ENCODE measurements at places on chromosomes 7 and 10.
A peak's percentile ranks its signal among the peaks of the same experiment; 100 is the strongest.

DNA sequence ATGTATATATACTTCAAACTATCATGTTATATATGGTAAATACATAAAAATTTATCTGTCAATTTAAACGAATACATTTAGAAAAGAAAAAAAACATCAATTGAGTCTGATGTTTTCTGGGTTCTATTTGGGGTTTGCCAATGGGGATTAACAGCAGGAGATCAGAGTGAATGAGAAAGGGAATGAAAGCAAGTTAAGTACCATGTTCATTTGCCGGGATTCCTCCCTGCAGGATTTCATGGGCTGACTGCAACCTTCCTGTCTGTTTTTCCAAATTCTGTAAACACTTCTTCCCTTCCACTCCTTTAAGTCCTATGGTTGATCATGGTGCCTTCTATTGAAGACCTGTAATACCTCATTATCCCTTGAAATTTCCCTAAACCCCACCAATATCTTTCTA, 33.9 kb upstream of the SEMA3A start:
- DNase-seq: no peak

- DNase-seq: no peak
Measured at GRCh38 chr7:43602256-43602655, 19.3 kb downstream of the STK17A start.

- DNase-seq: peak; percentile 3
Measured at GRCh38 chr7:92246360-92247101, 757 bp downstream of the ANKIB1 start.

- DNase-seq: no peak
Measured at GRCh38 chr7:101975046-101975445, 157.6 kb downstream of the CUX1 start.

DNA sequence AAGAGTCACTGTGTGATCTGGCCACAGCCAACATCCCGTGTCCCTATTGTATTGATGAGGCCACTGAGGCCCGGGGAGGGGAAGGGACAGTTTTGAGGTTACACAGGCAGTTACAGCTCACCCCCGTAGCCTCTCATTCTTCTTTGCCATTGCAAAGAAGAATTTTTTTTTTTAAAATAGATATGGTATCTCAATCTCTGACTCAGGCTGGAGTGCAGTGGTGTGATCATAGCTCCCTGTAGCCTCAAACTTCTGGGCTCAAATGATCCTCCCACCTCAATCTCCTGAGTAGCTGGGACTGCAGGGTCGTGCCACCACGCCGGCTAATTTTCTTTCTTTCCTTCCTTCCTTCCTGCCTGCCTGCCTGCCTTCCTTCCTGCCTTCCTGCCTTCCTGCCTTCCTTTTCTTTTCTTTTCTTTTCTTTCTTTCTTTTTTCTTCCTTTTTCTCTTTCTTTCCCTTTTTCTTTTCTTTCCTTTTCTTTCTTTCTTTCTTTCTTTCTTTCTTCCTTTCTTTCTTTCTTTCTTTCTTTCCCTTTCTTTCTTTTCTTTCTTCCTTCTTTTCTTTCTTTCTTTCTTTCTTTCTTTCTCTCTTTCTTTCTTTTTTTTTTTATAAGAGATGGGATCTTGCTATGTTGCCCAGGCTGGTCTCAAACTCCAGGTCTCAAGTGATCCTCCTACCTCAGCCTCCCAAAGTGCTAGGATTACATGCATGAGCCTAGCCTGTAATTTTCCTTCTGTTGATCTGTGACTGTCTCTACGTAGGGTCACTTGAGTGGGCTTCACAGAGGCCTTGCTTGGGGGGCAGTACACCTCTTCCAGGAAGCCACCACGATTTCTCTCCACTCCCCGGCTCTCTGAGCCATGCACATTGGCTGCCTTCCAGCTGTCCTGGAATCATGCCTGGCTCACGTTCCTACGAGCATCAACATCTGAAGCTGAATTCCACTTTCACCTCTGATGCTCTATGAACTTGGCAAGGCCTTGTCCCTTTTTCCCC, 31.3 kb downstream of the TMEM270 start:
- DNase-seq: no peak

GRCh38 chr10:102621443-102622325, 22.6 kb upstream of the TRIM8 start:
- DNase-seq: no peak

GRCh38 chr10:113961182-113962031, 82.3 kb upstream of the ADRB1 start:
- peak; percentile 83 for DNase-seq

DNA sequence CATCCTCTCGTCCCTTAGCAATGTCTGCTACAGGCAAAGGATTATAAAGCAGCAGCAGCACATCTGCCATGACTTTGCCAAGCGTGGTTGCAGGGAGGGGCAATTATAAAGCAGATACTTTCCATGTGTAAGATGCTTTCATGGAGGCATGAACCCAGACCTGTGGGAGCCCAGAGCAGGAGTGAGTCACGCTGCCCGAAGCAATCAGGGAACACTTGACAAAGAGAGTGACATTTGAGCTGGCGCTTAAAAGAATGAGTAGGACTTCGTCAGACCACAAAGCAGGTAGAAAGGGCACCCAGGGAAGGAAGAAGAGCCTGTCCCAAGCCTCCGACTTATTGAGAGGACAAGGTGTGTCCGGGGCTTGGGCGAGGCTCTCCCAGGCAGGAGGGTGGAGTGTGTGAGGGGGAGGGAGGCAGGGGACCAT, 147.2 kb downstream of the MYOF start:
- no peak for DNase-seq

- no peak for DNase-seq
Measured at GRCh38 chr7:55065511-55066229, 46.9 kb downstream of the EGFR start.

GRCh38 chr10:16640153-16640552, 118.5 kb upstream of the C1QL3 start:
- DNase-seq: no peak

DNA sequence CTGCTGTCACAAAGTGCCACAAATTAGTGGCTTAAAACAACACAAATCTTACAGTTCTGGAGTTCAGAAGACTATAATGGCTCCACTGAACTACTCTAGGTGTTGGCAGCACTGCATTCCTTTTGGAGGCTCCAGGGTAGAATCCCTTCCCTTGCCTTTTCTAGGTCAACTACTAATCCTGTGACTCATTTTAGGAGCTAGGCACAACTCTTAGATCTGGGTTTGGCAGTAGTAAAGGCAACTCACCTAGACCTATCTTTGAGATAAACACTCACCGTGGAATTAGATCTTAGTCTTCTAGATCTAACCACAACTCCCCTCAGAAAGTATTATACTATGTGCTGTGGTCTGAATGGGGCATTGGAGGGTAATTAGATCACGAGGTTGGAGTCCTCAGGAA, 60.4 kb downstream of the ANKIB1 start:
- no peak for DNase-seq

GRCh38 chr7:1910827-1911226, 240.8 kb downstream of the ELFN1 start:
- no peak for DNase-seq

DNA sequence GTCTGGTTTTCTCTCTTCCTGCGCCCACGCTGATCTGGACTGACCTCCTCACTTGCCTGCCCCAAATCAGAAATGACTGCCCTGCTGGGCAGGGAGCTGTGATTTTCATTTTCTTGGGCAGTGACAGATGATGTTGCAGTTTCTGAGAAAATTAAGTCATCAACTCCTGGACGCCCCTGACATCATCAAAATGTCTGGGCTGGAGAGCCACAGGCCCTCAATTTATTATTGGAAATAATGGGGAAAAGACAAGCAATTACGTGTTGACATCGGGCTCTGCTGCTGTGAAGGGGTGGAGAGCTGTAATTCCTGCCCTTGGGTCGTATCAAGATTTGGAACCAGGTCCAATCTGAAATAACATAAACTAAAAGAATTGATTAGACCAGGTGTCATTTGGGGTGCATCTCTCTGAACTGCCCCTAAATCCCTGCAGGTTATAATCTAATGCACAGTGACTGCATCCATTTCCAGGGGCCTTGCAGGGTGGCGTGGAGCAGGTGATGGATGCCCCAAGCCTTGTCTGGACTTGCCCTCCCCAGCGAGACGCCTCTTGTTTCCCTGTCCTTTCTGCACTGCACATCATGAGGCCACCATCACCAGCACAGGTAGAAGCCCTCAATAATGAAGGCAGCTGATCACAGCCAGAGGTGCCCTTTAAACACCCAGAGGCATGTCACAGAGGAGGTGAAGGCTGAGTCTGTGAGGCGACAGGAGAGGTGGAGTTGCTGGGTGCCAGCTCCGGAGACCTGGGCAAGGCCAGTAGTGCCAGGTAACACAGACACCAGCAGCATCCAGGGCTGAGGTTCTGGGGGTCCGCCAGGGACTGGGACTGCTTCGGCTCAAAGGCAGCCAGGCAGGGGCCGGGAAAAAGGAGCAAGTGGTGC, 98.7 kb downstream of the HTR5A start:
- no peak for DNase-seq

GRCh38 chr7:127665922-127666321, 13.9 kb downstream of the SND1 start:
- DNase-seq: no peak

GRCh38 chr10:18294633-18295032, 154.4 kb downstream of the CACNB2 start:
- DNase-seq: no peak

GRCh38 chr7:151068069-151068773, 8.8 kb downstream of the SLC4A2 start:
- DNase-seq: no peak

DNA sequence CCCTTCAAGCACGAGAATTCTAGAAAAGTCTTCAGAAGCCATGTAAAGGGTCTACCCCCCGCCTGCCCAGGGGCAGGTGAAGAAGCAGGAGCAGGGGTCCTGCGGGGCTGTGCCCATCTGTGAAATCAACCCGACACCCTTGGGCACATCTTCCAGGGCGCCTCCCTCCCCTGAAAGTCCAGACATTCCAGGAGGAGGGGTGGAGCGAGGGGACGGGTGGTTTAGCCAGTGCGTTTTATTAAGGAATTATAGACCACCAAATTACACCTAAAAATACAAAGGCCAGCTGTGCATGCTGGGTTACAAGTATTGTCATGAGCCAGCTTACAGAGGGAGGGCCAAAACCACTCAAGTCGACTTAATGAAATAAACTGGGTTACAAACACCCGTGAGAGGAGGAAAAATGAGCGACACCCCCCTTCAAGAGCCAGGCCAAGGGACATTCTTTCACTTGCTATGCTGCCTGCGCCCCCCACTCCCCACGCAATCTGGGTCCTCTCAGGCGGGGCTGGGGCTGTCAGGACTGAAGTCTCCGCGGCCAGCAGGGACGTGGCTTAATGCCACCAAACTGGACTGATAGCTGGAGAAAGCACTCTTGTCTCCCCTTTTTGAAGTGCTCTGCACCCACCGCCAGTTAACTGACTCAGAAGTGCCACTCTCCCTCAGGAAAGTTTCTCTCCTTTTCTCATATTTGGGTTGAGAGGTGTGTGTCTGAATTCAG, 360.3 kb downstream of the FRMD4A start:
- DNase-seq: no peak

DNA sequence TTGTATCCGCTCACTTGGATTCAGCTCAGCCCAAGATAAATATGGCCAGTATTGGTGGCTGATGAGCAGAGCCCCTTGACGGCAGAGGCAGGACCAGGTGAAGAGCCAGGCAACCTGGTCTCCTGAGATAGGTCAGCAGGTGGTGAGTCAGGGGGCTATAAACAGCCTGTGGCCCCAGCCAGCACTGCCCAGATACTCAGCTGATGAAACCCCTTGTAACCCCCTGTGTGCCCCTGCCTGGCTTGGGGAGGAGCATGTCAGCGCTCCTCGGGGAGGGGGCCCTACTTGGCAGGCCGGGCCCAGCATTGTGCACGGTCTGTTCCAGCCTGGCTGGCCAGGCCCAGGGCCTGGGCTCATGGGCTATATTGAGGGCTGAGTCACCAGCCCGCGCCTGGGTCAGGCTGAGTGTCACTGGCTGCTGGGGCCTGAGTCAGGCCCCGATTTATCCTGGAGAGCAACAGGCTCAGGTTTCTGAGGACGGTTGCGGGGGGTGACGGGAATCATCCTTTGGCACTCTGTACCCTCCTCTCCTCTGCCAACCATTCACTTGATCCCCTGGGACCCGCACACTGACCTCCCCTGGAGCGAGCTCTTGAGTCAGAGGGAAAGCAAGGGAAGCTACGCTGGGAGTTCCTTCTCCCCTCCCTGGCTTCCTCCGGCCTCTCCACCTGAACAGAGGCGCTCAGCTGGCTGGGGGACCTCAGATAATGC, 2.8 kb upstream of the FLNC start:
- no peak for DNase-seq

DNA sequence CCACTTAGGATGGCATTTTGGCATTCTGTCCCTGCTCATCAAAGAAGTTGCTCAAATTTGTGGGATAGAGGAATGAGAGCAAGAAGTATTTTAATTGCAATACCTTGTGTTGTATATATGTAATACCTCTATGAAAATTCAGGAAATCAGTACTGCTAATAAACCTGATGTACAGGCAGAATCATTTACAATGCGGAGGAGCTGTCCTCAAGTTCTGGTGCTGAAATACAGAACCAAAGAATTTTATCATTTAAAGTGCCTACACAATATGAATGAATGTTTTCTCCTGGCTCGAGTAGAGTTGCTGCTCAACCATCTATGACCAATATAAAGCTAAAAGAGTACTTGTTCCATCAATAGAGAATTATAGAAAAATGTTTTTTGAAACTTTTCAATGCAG, 305.8 kb downstream of the PLXNA4 start:
- no peak for DNase-seq

- no peak for DNase-seq
Measured at GRCh38 chr7:4164556-4164955, 517.5 kb upstream of the FOXK1 start.

DNA sequence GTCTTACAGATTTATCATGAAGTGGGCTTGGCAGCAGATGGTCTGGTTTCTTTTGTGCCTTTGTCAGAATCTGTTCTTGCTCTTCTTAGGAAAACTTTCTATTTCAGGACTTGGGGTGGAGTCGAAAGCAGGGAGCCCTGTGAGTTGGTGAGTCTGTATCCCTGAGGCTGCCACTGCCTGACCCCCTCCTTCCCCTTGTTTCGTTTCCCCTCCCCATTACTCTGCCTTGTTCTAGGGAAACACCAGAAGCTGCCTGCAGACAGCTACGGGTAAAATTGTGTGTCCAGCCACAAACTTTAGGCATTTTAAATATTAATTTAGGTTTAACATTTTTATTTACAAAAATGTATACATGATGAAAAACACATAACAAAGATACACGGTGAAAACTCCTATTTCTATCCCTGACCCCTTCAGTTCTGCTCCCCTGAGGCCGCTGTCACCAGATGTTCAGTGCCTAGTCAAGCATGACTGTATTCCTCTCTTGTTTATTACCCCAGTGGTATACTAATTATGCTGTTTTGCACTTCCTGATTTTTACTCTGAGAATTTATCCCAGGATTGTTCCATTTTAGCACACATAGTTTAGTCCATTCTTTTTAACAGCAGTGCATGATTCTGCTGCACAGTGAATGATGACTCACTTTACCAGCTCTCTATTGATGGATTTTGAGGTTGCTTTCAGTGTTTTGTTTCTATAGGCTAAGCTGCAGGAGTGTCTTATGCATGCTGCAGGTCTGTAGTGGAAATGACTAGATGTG, 9.1 kb downstream of the TSPAN14 start:
- no peak for DNase-seq

Data from CD4-positive, alpha-beta T cell treated with Interleukin-6 at 100 ng/mL for 8 hours (primary cell).